Retinal pigment epithelial cell (primary cell): ENCODE measurements at places on chromosomes 7 and 10.

GRCh38 chr10:102917962-102918816, at the start of gene CNNM2:
Gene CNNM2, plus strand, starts transcription at chr10:102918294. Its CDS starts 187 bp downstream, at chr10:102918481.
- DNase-seq: peak; percentile 98

DNA sequence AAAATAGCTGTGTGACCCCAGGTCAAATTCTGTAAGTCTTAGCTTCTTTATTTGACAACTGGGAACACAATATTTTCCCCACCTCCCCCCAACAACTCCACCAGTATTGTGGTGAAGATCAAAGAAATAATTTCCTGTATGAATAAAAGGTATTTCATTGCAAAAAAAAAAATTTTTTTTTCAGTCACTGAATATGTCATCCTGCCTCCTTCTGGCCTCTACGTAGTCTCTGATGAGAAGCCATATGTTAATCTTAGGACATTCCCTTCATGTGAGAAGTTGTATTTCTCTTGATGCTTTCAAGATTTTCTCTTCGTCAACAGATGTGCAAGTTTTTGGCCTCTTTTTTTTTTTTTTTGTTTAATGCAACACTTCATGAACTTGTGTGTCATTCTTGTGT, 33.0 kb downstream of the ZNF33A start:
- no peak for DNase-seq

GRCh38 chr7:134632937-134633540, 13.6 kb upstream of the BPGM start:
- no peak for DNase-seq

DNA sequence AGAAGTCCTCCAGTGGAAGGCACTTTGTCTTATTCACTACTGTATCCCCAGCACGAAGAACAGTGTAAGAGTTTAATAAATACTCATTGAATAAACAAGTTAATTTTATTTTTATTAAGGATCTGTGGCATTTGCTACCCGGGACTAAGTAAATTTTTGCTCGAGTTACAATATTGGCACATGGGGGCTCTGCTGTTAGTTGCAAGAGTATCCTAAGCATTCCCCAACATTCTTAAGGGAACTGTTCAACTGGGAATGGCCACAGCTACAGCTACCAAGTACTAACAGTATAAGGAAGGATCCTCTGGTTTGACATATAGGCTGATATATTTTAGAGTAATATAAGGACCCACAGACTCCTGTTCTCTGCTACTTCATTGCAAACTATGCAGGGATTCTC, 8.7 kb upstream of the LRRTM3 start:
- DNase-seq: no peak

DNA sequence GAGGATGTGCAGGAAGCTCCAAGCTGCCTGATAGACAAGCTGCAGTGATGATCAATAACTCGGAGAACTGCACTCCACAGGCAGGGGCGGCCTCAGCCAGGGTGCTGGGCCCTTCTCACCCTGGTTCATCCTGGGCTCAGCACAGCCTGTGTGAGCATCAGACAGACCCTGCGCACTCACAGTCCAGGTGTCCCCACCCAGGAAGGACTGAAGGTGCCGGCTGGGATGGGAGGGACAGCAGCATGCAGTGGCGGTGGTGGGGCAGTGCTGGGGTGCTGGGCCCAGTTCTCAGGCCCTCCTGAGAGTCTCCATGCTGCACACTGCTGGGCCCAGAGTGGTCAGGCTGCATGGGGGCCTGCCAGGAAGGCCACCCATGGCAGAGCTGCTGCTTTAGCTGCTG, 74.1 kb downstream of the ITIH5 start:
- no peak for DNase-seq

GRCh38 chr7:1123715-1124114, 35.8 kb downstream of the GPER1 start:
- peak; percentile 39 for DNase-seq

DNA sequence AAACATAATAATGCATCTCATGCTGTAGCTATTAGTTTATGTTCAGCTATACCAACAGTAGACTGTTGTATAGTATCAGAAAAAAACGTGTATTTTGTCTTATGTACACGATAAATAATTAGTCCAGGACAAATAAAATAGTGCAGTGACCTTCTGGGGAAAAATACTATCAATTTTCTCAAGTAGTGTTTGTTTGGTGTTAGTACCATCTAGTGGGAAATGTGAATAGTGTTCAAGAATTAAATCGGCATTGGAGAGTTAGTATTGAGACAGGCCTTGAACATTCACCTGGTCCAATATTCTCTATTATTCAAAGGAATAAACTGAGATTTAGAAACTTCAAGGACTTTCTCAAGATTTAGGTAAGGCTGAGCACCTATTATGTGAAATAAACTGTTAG, 21.7 kb upstream of the OR2A5 start:
- DNase-seq: peak; percentile 10

DNA sequence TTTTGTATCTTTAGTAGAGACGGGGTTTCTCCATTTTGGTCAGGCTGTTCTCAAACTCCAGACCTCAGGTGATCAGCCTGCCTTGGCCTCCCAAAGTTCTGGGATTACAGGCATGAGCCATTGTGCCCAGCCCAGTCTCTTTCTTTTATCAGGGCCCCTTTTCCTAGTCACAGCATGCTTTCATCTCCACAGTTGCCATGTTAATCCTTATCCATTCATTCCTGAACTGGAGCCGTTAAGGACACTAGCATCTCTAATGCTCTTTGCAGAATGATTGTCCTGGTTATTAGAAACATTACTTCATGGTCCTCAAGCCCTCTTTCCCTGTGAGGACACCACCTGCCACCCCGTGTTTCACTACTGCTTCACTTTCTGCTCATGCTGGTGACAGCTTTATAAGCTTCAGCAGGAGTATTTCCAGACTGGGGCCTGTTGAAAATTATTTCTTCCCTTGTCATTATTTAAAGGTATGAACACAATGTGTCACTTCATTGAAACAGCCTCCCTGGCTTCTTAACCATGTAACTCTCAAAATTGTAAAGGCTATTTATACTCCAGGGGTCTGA, 313.9 kb downstream of the BMPER start:
- DNase-seq: no peak

- no peak for DNase-seq
Observed at GRCh38 chr7:64638822-64639221, 27.1 kb upstream of the ZNF107 start.

- no peak for DNase-seq
Observed at GRCh38 chr7:106465704-106466468, 181.1 kb upstream of the NAMPT start.

DNA sequence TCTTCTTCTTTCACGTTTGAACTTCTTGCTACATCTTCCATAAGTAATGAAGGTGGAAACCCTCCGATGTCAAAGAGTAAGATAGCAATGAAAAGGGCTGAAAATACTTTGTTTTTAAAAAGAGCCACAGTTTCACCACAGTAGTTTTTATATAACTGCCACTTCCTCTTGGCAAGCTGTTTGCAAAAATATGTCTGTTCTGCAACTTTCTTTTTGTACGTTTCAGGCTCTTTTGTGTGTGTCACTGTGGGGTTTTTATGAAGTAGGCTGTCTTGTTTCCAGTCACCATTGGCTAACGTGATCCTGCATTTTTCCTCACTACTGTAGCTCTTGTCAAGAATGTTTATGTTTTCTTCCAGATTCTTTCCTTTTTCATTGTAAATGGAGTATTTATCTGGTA, 55.6 kb downstream of the SLC16A9 start:
- DNase-seq: no peak

GRCh38 chr7:114649689-114650088, 235.1 kb downstream of the FOXP2 start:
- no peak for DNase-seq

DNA sequence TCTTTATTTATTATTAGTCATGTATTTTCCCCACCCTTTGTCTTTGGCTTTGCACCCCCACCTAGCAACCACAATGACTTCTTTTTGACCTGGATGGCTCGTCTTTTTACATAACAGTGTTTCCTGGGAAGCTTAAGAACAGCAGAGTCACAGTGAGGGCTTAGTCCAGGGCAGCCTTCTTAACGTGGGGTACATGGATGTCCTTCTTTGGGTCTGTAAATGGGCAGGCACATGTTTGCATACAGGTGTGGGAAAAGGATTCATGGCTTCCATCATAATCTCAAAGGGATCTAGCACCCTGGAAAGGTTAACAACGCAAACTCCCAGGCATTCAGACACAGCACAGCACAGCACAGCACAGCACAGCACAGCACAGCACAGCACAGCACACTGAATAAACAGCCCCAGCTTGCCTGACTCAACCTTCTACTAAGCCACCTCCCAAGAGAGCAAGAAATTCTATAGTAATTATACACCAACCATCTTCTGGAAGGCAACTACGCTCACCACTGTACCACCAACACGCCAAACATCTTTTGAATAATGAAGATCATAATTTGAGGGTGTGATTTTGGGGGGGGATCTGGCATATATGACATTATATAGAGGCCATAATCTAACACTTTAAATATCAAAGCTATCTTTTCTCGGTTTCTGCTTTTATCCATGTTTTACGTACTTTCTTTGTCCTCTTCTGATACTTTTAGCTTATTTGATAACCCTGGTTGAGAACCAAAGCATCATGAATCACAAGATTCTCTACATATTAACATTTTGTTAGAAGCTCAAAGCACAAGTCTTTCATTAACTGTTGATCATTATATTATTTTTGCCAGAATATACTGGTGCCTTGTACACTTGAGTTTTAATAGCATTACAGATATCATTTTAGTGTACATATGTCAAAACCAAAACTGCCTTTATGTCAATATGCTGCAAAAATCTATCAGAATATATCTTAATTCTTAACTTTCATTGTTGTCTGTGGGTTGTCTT, 177.2 kb upstream of the KLF14 start:
- no peak for DNase-seq
